Germinal center (tissue), 1 donor: ENCODE measurements at places on chromosomes 16 and 17.

DNA sequence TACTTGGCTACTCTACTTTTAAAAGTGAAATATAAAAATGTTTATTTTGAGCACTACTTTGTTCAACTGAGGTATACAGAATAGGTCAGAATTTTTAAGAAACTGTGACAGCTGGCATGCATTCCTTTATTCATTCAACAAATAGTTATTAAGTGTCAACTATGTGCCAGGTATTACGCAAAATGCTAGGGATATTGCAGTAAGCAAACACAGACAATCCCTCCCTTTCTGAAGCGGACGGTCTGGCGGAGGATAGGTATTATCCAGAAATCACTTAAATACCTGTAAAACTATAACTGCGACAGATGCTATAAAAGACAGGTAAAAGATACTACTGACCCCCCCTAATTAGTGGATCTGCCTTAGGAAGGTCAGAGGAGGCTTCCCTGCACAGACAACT is 26.1 kb downstream of the METTL16 start:
- no peak for DNase-seq

GRCh38 chr17:49447628-49448302 is 33.1 kb upstream of the PHB1 start:
- no peak for DNase-seq

DNA sequence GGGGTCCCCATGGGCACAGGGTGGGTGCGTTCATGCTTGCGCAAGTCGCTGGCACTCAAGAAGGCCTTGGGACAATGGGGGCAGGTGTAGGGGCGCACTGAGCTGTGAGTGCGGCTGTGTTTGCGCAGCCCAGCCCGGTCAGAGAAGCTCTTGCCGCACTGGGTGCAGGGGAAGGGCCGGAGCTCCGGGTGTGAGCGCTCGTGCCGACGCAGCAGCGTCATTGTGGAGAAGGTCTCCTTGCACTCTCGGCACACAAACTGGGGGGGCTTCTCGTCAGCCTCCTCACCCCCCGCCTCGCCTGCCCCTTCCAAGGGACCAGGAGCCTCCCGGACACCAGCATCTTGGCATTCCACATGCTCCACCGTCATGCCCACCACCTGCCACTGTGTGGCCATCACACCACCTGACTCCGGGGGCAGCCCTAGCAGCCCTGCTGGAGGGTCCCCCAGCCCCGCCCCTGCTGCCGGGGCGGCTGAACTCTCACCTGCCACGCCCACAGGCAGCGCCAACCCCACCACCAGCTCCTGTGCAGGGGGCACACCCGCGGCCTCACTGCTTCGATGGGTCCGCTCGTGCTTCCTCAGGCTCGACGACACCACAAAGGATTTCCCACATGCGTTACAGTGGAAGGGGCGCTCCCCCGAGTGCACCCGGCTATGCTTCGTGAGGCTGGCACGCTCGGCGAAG is 12.8 kb downstream of the ZNF668 start:
- DNase-seq: no peak

DNA sequence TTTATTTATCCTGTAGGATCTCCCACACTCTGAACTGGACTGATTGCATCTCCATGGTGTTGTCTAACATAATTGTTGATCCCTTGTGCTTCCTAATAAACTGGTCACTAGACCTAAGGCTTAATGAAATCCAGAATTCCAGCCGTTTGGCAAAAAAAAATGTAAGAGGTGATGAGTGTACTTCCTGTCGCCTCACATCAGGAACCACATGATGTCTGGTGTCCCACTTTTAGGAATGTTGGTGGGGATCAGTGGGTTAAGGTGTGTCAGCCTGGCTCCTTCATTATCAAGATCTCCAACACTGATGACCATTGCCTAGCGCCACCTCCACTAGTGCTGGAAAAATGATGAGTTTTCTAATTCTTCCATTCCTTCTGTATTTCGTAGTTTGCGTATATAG is 18.6 kb upstream of the LONP2 start:
- DNase-seq: no peak

DNA sequence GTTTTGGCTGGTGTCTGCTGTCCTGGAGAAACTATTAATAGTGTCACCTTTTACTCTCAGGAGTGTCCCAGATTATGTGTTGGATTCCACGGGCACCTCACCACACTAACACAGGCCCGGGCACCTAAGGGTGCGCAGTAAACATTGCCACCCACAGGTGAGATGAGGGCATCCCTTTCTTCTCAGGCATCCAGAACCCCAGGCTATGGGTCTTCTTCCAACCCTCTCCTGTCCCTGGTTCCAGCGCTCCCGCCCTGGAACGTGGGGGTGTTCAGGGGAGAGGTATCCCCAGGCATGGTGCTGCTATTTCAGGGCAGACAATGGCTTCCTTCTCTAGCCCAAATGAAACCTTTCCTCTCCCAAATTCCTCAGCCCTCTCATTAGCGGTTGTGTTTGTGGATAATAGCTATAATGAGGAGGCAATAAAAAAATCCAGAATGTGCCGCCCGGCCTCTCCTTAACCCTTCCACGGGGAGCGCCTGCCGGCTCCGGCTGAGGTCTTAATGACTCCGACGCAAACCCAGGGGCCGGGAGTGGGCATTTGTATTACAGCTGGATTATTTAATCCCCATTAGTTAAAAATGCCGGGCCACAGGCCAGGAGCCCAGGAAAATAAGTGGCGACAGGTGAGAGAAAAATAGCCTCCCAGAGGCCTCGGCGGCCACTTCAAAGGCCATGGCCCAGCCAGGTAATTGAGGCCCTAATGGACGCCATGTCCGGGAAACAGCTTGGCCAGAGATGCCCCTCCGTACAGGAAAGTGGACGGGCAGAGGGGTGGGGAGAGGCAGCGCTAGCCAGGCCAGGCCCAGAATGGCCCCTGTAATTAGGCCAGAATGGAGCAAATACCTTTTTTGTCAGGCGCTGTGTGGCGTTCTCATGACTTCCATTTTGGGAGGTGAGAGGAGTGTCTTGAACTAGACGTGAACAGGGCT is 102.8 kb downstream of the IRX5 start:
- no peak for DNase-seq

- DNase-seq: no peak
These were observed 18.0 kb upstream of the CEP20 start for GRCh38 chr16:15906439-15906838.

- no peak for DNase-seq
These were observed 609 bp upstream of the ZNF750 start for GRCh38 chr17:82840431-82840831.

- no peak for DNase-seq
These were observed 10.1 kb downstream of the AMZ2 start for GRCh38 chr17:68257934-68258333.
